B cell (primary cell): ENCODE measurements at places on chromosomes 12 and 14. TPM values are rescaled to one million over a fixed set of nuclear protein-coding genes. Genes with fewer than 3 reads are reported as not detected.

Gene CACNA2D4
- total RNA-seq, result 6.1 and 7.4 TPM in 2 replicates

Gene NXPH4
- 6.9 and 8.6 TPM in 2 replicates for total RNA-seq

GRCh38 chr12:121837680-121838079 lies 21.0 kb downstream of the HPD start:
- no peaks in the 10 kb centered on the region for H3K27me3 ChIP-seq
- no peak overlapping the region for H3K27ac ChIP-seq
- H3K36me3 ChIP-seq, result no peaks in the 10 kb centered on the region
- no peak overlapping the region for H3K4me3 ChIP-seq
- no peak for DNase-seq
- peaks cover 7% of the 10 kb centered on the region for H3K4me1 ChIP-seq

Gene SYT10
- not detected in 2 replicates for total RNA-seq

- H3K4me1 ChIP-seq, result peaks cover 6% of the 10 kb centered on the region
- no peak overlapping the region for H3K4me3 ChIP-seq
- no peak overlapping the region for H3K27ac ChIP-seq
- no peaks in the 10 kb centered on the region for H3K27me3 ChIP-seq
- no peaks in the 10 kb centered on the region for H3K36me3 ChIP-seq
Measured at GRCh38 chr12:110826592-110827200, 20.1 kb upstream of the CCDC63 start.

Gene MIP
- total RNA-seq, result not detected in 2 replicates

DNA sequence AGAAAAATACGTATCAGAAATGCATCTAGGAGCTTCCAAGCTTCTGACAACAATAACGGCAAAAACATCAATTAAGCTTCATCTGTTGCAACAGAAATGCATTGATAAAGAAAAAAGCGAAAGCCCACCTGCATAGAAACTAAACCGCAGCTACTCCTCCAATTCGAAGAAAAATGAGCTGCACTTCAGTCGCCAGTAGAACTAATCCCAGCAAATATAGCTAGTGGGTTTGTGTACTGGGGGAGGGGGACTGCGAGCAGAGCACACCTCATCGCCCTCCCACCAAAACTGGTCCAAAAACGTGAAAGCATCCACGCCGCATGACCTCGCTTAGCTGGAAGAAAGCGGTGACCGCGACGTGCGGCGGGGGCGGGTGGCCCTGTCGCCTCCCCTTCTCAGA lies 1.2 kb downstream of the SLC35F4 start:
- H3K4me1 ChIP-seq, result no peaks in the 10 kb centered on the region
- H3K36me3 ChIP-seq, result no peaks in the 10 kb centered on the region
- DNase-seq, result no peak
- H3K27me3 ChIP-seq, result peaks cover 7% of the 10 kb centered on the region
- no peak overlapping the region for H3K4me3 ChIP-seq

- no peaks in the 10 kb centered on the region for H3K4me1 ChIP-seq
- DNase-seq, result no peak
- no peak overlapping the region for H3K4me3 ChIP-seq
- H3K27me3 ChIP-seq, result no peaks in the 10 kb centered on the region
- no peaks in the 10 kb centered on the region for H3K36me3 ChIP-seq
- no peak overlapping the region for H3K27ac ChIP-seq
Measured at GRCh38 chr12:123519141-123520001, 14.1 kb downstream of the RILPL1 start.

Gene RD3L
- total RNA-seq, result not detected in 2 replicates

- DNase-seq, result no peak
- no peak overlapping the region for H3K27ac ChIP-seq
- H3K4me3 ChIP-seq, result no peak overlapping the region
- H3K4me1 ChIP-seq, result no peaks in the 10 kb centered on the region
- no peaks in the 10 kb centered on the region for H3K36me3 ChIP-seq
Measured at GRCh38 chr12:70890895-70891832, 29.4 kb downstream of the PTPRR start.

- H3K4me3 ChIP-seq, result no peak overlapping the region
- no peaks in the 10 kb centered on the region for H3K27me3 ChIP-seq
- peak; percentile 72 for DNase-seq
- no peaks in the 10 kb centered on the region for H3K36me3 ChIP-seq
Measured at GRCh38 chr12:122190842-122191668, 8.1 kb downstream of the LRRC43 start.

DNA sequence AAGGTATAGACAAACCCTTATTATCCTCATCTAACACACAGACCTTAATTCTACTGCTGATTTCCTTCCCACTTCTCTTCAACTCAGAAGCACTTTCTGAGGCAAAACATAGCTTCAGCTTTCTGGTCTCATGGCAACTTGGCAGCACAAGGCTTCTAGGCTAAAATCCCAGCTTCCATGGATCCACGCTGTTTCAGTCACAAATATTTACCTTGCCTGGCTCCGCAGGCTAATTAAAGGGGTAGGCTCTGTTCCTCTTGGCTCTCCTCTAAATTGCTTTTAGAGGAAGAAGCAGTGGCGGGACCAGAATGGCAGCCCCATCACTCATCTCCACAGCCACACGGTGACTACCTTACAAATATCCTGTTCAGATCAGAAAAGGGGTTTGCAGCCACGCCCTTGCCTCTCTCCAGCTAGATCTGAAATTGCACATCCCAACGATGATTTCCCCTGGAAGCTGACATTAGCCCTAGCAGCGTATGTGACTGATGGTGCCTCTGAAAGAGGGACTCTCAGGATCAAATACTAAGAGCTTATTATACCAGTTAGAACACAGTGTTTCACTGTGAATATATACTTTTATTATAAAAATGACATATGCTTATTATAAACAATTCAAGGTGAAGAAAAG lies 221.5 kb upstream of the NUDT4 start:
- no peak for DNase-seq
- H3K27ac ChIP-seq, result no peak overlapping the region
- H3K36me3 ChIP-seq, result no peaks in the 10 kb centered on the region
- no peaks in the 10 kb centered on the region for H3K4me1 ChIP-seq

Gene RNF212B
- not detected in 2 replicates for total RNA-seq

- H3K4me1 ChIP-seq, result peaks cover 13% of the 10 kb centered on the region
- no peak for DNase-seq
- no peak overlapping the region for H3K4me3 ChIP-seq
- no peaks in the 10 kb centered on the region for H3K36me3 ChIP-seq
- H3K27me3 ChIP-seq, result no peaks in the 10 kb centered on the region
- H3K27ac ChIP-seq, result no peak overlapping the region
Measured at GRCh38 chr14:56129092-56129491, 10.9 kb downstream of the PELI2 start.

GRCh38 chr12:113533842-113534375 lies 62.2 kb upstream of the LHX5 start:
- H3K36me3 ChIP-seq, result no peaks in the 10 kb centered on the region
- no peak for DNase-seq
- H3K27ac ChIP-seq, result no peak overlapping the region
- H3K4me1 ChIP-seq, result no peaks in the 10 kb centered on the region
- H3K4me3 ChIP-seq, result no peak overlapping the region
- H3K27me3 ChIP-seq, result no peaks in the 10 kb centered on the region

- no peaks in the 10 kb centered on the region for H3K27me3 ChIP-seq
- H3K36me3 ChIP-seq, result no peaks in the 10 kb centered on the region
- no peak overlapping the region for H3K27ac ChIP-seq
- no peak for DNase-seq
Measured at GRCh38 chr14:59543873-59544272, 32.7 kb downstream of the CCDC175 start.

Gene FSCB
- total RNA-seq, result not detected in 2 replicates

- H3K36me3 ChIP-seq, result no peaks in the 10 kb centered on the region
- peaks cover 4% of the 10 kb centered on the region for H3K27me3 ChIP-seq
- peaks cover 10% of the 10 kb centered on the region for H3K4me1 ChIP-seq
- H3K4me3 ChIP-seq, result no peak overlapping the region
- H3K27ac ChIP-seq, result no peak overlapping the region
- no peak for DNase-seq
Measured at GRCh38 chr14:99976681-99977080, 88.5 kb upstream of the EVL start.

Gene RASAL1
- 11.0 and 13.9 TPM in 2 replicates for total RNA-seq

DNA sequence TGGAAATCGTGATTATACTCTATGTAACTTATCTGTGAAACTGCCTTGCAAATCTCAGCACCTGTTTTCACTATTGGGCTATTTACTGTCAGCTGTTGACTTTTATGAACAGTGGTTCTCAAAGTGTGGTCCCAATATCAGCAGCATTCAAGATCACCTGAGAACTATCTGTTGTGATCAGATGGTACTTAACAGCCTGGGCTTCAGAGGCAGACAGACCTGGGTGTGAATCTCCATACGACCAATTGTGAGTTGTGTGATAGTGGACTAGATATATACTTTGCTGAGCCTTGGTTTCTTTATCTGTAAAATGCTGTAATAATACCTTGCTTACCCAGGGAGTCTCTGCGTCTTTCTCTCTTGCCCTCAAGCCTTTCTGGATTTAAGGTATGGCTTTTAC lies 105.1 kb downstream of the ERGIC2 start:
- no peaks in the 10 kb centered on the region for H3K36me3 ChIP-seq
- H3K27ac ChIP-seq, result no peak overlapping the region
- H3K4me3 ChIP-seq, result no peak overlapping the region

DNA sequence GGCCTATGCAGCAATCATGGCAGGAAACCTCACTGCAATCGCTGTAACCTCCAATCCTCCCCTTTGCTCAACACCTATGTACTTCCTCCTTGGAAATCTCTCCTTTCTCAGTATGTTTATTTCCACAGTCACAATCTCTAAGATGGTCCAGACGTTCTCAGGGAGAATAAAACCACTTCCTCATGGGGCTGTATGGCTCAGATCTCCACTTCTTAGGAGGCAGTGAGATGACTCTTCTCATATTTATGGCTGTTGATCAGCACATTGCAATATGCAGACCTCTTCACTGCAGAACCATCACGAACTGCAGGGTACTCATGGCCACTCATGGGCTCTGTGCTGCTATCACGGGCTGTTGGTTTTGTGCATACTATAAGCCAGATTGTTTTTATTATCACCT lies 17.1 kb upstream of the OR4K17 start:
- H3K27ac ChIP-seq, result no peak overlapping the region
- H3K4me3 ChIP-seq, result no peak overlapping the region
- DNase-seq, result no peak
- H3K27me3 ChIP-seq, result no peaks in the 10 kb centered on the region
- H3K36me3 ChIP-seq, result no peaks in the 10 kb centered on the region
- H3K4me1 ChIP-seq, result no peaks in the 10 kb centered on the region
